Activated T-helper 1 cell treated with anti-CD3 and anti-CD28 coated beads, Interleukin-12 subunit alpha, Interleukin-12 subunit beta, Interleukin-2, Interleukin-4 antibody, amounts not matched to agents 30 ng/mL and 10 ng/mL and 1 ng/mL, durations not matched to agents 14 hours and 24 hours and 36 hours (primary cell): ENCODE measurements at places on chromosomes 12 and 14. TPM values are rescaled to one million over a fixed set of nuclear protein-coding genes. Genes with fewer than 3 reads are reported as not detected.
A peak's percentile ranks its signal among the peaks of the same experiment; 100 is the strongest.

DNA sequence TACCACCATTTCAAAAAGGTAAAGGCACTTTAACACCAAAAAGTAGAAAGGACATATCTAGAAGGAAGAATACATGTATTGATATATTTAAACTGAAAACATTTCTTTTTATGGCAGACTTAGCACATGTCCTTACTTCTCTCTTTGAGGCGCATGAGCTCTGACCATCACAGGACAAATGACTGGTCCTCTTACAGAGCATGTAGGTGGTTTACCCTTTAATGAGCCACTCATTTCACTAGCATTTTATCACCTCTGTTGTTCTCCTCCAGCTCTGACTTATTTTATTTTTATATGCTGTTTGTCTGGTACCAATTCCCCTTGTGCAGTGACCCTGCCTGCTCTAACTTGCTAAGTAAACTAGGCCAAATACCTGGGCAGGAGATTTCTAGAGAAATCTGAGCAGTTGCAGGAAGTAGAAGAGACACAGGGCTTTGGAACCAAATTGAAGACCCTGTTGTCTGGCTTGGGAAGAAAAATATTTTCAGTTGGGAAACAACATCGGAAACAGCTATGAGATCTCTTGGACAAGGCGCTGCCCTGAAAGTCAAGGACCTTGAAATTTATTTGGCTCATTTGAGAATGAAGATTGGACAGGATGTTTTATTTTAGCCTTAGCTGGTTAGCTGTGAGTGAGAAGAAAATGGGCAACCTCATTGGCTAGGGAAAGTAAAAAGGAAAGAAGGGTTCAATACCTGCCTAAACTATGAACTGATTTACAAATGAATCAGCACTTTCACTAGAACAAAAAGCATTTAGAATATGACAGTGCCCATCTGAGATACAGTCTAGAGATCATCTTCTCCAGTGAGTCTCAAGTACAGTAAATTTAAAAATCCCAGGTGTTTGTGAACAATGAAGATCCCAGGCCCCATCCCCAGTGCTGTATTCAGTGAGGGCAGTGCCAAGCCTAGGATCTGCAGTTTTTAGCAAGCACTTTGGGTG lies 374.4 kb downstream of the ZFP36L1 start:
- DNase-seq = no peak

IAPP gene
- not detected in 2 replicates for total RNA-seq

DNA sequence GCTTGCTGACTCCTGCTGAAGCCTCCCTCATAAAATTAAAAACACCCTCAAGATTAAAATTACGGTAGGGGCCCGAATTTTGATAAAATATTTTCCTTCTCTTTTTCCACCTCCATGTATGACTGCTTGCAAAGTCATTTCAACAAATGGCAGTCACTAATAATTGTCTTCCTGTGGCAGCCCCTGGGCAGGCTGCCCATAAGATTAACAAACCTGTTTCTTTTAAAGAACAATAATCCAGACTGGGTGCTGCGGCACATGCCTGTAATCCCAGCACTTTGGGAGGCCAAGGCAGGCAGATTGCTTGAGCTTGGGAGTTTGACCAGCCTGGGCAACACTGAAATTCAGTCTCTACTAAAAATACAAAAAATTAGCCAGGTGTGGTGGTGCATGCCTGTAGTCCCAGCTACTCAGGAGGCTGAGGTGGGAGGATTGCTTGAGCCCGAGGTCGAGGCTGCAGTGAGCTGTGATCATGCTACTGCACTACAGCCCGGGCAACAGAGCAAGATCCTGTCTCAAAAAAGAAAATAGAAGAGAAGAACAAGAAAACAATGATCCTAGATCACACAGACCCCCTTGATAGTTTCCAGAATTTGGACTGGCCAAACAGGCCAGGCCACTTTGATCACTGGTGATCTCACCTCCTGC lies 8.7 kb downstream of the SAV1 start:
- DNase-seq = no peak

DNA sequence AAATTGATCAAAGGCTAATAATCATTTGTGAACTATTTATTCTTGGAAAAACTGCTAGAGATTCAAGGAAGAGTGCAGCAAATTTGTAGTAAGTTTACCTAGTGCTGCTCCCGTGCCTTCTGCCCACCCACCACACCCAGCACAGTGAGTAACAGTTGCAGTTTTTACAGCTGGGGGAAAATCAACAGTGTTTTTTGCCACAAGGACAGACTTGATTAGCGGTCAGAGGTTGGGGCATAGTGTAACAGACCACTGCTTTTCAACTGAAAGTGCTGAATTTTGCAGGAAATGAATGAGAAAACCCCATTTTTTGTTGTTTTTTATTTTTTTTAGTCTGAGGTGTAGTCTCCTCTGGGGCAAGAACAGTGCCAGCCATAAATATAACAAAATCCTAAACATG lies 7.5 kb upstream of the KLRK1 start:
- no peak for DNase-seq

AMDHD1 gene
- 0.21 and 0.27 TPM in 2 replicates for total RNA-seq

INSM2 gene
- total RNA-seq = not detected in 2 replicates

ANO2 gene
- not detected in 2 replicates for total RNA-seq

GRCh38 chr12:8909752-8910151 lies 4.6 kb upstream of the PHC1 start:
- DNase-seq = no peak

DNA sequence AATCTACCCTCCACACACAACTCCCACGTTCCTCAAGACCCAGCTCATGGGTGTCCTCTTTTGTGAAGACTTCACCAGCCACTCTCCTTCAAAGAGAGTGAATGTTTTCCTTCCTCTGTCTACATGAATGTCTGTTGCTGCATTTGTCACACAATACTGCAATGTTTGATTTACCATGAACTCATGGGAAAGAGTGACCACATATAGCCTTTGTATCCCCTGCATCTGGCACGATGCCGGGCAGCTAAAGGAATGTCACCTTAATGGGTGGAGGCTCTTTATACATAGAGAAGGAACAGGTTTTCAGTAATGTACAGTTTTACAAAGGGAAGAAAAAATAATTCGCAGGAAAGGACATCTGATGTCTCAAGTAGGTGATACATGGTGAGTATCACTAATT lies 12.1 kb upstream of the BCDIN3D start:
- DNase-seq = no peak

DNA sequence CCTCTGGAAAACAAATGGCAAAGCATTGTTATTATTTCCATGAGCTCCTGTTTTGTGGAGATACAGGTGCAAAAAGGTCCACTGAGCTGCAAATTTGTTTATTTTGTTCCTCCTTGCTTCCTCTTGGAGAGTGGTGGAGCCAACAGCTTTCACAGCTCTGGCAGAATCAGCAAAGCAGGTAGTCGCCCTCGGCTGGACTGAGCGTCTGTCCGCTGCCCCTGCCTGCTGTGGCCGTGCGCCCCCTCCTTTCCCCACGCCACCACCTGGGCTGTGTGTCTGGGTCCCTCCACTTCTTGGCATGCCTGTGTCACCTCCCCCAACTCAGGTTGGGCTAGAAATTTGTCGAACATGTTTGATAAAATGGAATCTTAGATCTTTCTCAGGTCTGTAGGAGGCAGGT lies 188.2 kb downstream of the TSPAN9 start:
- DNase-seq = no peak

SERPINA3 gene
- total RNA-seq = not detected in 2 replicates

DNA sequence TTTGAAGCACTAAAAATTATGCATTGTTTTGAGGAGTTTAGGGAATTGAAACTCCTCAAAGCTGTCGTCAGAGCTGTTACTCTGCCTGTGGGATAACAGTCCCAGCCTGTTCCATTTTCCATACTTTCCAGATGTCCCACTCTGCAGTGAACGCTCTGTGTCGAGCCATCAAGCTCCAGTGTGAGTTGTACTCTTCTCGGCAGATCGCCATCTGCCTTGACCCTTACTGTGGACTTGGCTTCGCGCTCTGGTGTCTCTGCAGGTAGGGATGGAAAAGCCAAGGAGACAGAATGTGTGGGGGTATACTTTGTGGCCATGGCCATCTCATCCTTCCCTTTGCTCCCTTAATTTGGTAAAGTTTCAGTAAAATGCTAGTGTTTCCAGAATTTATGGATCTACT lies 35.5 kb upstream of the ATF1 start:
- no peak for DNase-seq

DNA sequence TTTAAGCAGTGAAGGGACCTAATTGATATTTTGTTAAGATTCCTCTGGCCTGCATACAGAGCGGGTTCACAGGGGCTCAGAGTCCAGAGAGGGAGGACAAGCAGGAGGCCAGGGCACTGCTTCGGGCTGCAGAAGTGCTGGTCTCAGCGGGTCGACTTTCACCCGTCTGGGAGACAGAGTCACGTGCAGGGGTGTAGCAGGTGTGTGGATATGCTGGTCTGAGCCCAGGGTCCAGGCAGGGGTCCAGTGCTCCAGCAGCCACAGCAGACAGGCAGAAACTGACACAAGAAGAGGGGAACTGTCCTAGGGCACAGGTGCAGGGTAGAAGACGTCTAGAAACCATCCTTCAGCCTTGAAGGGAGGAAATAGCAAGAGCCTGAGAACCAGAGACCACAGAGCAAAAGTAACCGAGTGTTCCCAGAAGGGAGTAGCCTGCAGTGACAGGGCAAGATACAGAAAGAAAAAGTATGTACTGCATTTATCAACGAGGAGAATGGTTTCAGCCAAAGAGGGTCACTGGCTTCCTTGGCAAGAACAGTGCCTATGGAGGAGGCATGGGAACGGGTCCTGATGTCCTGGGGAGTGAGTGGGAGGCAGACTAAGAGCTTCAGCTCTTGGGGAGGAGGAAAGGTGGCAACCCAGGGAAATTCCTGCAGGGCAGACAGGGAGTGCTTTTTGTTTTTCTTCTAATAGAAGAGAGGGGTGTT lies 28.7 kb downstream of the FBXO21 start:
- no peak for DNase-seq

DNA sequence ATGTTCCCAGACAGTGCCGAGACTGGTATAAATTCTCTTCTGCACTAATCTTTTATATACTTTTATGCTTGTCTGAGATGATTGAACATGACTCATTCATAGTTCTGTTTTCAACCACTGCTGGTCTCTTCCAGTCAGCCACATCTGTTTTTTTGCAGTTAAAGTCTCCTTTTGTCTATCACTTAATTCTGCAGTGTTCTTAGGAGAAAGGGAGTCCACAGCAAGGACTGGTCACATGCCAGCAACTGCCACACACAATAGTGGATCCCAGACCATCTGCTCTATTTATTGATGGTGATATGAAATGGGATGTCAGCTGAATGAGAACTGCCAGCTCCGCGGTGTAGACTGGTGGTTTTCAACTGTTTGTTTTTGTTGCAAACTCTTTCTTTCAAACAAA lies 379.8 kb downstream of the MED13L start:
- no peak for DNase-seq

GRCh38 chr12:39062266-39062996 lies 157.0 kb upstream of the CPNE8 start:
- DNase-seq = no peak

DNA sequence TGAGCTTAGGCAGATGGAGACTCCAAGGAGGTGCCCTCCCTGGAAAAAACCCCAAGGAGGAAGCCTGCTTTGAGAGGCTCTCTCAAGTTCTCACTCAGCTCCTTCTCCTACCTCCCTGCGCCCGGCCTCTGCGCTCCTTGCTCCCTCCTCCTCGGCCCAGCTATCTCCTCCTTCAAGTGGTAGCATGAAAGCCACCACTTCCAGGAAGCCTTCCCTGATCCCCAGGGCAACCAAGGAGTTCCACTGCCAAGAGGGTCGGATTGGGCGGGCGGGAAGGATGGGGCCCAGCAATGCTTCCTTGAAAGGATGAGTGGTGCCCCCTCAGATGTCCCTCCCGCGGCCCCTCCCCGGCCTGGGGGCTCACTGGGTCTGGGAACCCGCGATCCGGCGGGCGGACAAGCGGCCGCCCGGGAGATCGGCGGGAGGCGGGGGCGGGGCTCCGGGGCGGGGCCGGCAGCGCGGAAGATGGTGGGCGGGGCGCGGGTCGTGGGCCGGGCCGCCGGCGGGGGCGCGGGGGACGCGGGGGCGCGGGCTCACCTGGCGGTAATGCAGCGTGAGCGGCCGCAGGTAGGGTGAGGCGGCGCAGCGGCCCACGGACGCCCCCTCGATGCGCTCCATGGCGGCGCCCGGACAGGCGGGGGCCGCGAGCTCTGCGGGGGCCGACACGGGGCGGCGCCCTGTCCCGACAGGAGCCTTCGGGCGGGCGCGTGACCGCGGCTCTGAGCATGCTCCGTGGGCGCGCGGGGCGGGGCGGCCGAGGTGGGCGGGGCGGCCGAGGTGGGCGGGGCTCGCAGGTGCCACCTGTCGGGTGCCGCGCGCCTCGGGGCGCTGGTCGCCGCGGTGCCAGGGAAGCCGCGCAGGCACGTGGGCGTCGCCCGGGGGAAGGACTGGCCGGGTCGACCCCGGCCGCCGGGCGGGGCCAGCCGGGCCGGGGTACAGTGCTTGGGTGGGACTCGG lies at the start of gene NUDT14:
Gene NUDT14 (minus strand): TSS at position 721 of the 957 bp plus-strand sequence. CDS start 103 bp downstream, at position 618.
- DNase-seq = peak; percentile 72

DNA sequence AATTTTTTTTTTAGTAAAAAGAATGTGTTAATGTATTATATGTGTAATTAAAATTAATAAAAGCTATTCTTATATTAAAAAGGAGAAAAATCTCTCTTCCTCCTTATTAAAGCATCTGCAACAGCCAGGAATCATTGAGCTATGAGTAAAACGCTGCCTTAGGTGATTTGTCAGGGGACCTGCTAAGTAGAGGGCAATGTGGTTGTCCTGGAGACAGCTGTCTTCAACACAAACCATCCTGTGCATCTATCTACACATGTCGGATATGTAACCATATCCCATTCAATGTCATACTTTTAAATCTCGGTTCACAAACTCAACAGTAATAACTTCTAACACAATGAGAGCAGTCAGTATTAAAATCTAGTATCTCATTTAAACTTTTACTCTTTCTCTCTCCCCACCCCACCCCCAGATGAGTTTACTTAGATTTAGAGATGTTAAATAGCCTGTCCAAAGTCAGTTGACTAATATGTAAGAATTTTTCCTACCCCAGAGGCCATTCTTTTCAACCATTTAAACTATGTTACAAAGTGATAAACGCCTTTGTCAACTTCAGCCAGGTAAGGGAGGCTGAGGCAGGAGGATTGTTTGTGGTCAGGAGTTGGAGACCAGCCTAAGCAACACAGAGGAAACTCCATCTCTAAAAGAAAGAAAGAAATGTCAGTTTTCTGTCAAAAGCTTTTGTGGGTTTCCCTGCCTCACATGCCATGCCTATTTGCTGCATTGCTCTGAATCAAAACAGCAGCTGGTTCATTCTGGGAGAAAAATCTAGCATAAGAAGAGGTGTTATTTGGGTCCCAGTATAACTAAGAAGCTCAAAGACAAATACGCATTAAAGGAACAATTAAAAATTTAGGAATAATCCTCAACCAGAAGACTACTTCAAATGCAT lies 413.7 kb upstream of the CCDC196 start:
- no peak for DNase-seq

- DNase-seq = no peak
Measured at GRCh38 chr12:43407816-43408645, 144.0 kb downstream of the ADAMTS20 start.

DNA sequence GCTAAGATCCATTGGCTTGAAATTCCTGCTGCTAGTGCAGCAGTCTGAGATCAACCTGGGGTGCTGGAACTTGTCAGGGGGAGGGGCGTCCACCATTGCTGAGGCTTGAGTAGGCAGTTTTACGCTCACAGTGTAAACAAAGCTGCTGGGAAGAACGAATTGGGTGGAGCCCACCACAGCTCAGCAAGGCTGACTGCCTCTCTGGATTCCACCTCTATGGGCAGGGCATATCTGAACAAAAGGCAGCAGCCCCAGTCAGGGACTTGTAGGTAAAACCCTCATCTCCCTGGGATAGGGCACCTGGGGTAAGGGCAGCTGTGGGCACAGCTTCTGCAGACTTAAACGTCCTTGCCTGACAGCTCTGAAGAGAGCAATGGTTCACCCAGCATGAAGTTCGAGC lies 191.7 kb downstream of the ALG10B start:
- no peak for DNase-seq

- no peak for DNase-seq
Measured at GRCh38 chr12:41459906-41460214, 271.7 kb downstream of the PDZRN4 start.

PPM1H gene
- total RNA-seq = not detected in 2 replicates

- no peak for DNase-seq
Measured at GRCh38 chr12:3035815-3036702, 41.1 kb upstream of the TSPAN9 start.
